M059J (cell line): ENCODE measurements at places on chromosomes 6 and 20. TPM values are rescaled to one million over a fixed set of nuclear protein-coding genes. Genes with fewer than 3 reads are reported as not detected.

CFAP61 gene
- total RNA-seq, result 1.3 TPM in 1 of 2 replicates, not detected in the other

OR2B6 gene
- 0.15 and 0.27 TPM in 2 replicates for total RNA-seq

RRAGD gene
- total RNA-seq, result 1.6 and 2.1 TPM in 2 replicates

TRIM27 gene
- 88.1 and 104 TPM in 2 replicates for total RNA-seq

PPDPF gene
- total RNA-seq, result 263 and 328 TPM in 2 replicates

ULBP3 gene
- total RNA-seq, result 3.3 and 10.5 TPM in 2 replicates

ACTL10 gene
- not detected in 2 replicates for total RNA-seq

HCRTR2 gene
- total RNA-seq, result 0.15 TPM in 1 of 2 replicates, not detected in the other

SYCP2L gene
- total RNA-seq, result not detected in 2 replicates

SMLR1 gene
- total RNA-seq, result not detected in 2 replicates

DLL1 gene
- total RNA-seq, result 0.07 and 2.0 TPM in 2 replicates

ADTRP gene
- 1.4 TPM in 2 replicates for total RNA-seq

TFEB gene
- total RNA-seq, result 6.1 and 7.2 TPM in 2 replicates

SIM1 gene
- total RNA-seq, result 6.0 and 7.8 TPM in 2 replicates

KPNA5 gene
- 2.7 and 2.9 TPM in 2 replicates for total RNA-seq

ZFAND3 gene
- total RNA-seq, result 17.6 and 36.2 TPM in 2 replicates

BPIFB4 gene
- not detected in 2 replicates for total RNA-seq

FLRT3 gene
- total RNA-seq, result 0.27 and 0.79 TPM in 2 replicates

GTSF1L gene
- not detected in 2 replicates for total RNA-seq

ENPP1 gene
- total RNA-seq, result 31.3 and 40.5 TPM in 2 replicates

CNBD2 gene
- 2.1 and 5.5 TPM in 2 replicates for total RNA-seq

GSTA3 gene
- total RNA-seq, result 0.27 and 2.4 TPM in 2 replicates

WFDC2 gene
- not detected in 2 replicates for total RNA-seq

CEP57L1 gene
- 51.2 and 51.3 TPM in 2 replicates for total RNA-seq

LZTS3 gene
- total RNA-seq, result 3.0 and 8.2 TPM in 2 replicates

POU3F2 gene
- total RNA-seq, result 3.3 and 6.2 TPM in 2 replicates

ALDH8A1 gene
- total RNA-seq, result not detected in 2 replicates

DSE gene
- total RNA-seq, result 15.4 and 24.5 TPM in 2 replicates

DEFB118 gene
- total RNA-seq, result not detected in 2 replicates

MUC22 gene
- not detected in 2 replicates for total RNA-seq

EGFL8 gene
- total RNA-seq, result 0.89 and 1.6 TPM in 2 replicates

TMEM170B gene
- 1.2 and 4.0 TPM in 2 replicates for total RNA-seq

KCNK15 gene
- total RNA-seq, result not detected in 2 replicates

ELOVL4 gene
- total RNA-seq, result 2.4 and 4.0 TPM in 2 replicates

FERMT1 gene
- 2.0 and 2.2 TPM in 2 replicates for total RNA-seq

BAK1 gene
- total RNA-seq, result 34.0 and 43.7 TPM in 2 replicates

RIN2 gene
- 56.6 and 59.6 TPM in 2 replicates for total RNA-seq

CDKAL1 gene
- total RNA-seq, result 25.7 and 36.4 TPM in 2 replicates

HRH3 gene
- total RNA-seq, result not detected in 2 replicates

LAMP5 gene
- total RNA-seq, result 0.12 and 0.54 TPM in 2 replicates

ROS1 gene
- total RNA-seq, result 2.3 and 5.2 TPM in 2 replicates

TSBP1 gene
- not detected in 2 replicates for total RNA-seq

L3MBTL3 gene
- total RNA-seq, result 6.5 and 9.4 TPM in 2 replicates

SIRPB2 gene
- 0.07 TPM in 1 of 2 replicates, not detected in the other for total RNA-seq

HLA-DRA gene
- 1.2 and 2.0 TPM in 2 replicates for total RNA-seq

PIGT gene
- 250 and 270 TPM in 2 replicates for total RNA-seq

SLC17A2 gene
- not detected in 2 replicates for total RNA-seq

SLC24A3 gene
- total RNA-seq, result 1.8 and 2.8 TPM in 2 replicates

ARMH2 gene
- total RNA-seq, result not detected in 2 replicates

WASF1 gene
- total RNA-seq, result 25.2 and 26.2 TPM in 2 replicates

HLA-DQA2 gene
- not detected in 2 replicates for total RNA-seq

IRF4 gene
- 0.02 TPM in 1 of 2 replicates, not detected in the other for total RNA-seq
